ENCODE measurements at places on chromosomes 5 and 9.

- no peaks in the 10 kb centered on the region for H3K36me3 ChIP-seq
- no peak overlapping the region for H3K27ac ChIP-seq
- H3K4me1 ChIP-seq: peaks cover 4% of the 10 kb centered on the region
- H3K27me3 ChIP-seq: no peaks in the 10 kb centered on the region
- no peak overlapping the region for H3K4me3 ChIP-seq
Measured at GRCh38 chr5:73946919-73947602, 321.1 kb downstream of the ARHGEF28 start.

DNA sequence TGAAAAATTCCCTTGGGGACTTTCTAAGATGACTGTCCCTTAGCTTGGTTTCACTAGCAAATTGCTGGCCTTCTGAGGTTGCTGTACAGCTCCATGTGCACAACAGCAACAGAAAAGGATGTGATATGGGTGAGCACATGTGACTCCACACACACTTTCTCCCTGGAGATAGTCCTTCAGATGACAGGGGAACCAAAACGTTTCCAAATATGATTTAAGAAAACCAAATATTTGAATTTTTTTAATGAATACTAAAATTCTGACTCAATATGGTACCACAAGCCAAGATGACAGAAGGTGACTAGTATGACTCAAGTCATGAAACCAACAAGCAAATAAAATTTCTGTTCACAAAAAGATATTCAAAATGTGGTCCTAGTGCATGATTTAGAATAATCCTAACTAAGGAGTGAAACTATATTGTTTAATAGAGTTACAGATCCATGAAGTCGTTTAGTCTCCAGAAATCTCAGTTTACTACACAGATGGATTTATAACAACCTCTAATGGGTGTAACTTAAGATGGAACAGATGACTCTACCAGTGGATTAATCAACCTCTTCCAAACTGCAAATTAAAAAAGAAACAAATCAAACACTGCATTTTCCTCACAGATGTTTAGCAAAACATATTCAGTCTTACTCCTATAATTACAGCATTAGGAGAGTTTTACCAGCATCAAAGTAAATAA lies 144.8 kb upstream of the PIK3R1 start:
- H3K27ac ChIP-seq: no peak overlapping the region
- no peaks in the 10 kb centered on the region for H3K27me3 ChIP-seq
- H3K4me3 ChIP-seq: no peak overlapping the region
- no peaks in the 10 kb centered on the region for H3K4me1 ChIP-seq
- DNase-seq: no peak

DNA sequence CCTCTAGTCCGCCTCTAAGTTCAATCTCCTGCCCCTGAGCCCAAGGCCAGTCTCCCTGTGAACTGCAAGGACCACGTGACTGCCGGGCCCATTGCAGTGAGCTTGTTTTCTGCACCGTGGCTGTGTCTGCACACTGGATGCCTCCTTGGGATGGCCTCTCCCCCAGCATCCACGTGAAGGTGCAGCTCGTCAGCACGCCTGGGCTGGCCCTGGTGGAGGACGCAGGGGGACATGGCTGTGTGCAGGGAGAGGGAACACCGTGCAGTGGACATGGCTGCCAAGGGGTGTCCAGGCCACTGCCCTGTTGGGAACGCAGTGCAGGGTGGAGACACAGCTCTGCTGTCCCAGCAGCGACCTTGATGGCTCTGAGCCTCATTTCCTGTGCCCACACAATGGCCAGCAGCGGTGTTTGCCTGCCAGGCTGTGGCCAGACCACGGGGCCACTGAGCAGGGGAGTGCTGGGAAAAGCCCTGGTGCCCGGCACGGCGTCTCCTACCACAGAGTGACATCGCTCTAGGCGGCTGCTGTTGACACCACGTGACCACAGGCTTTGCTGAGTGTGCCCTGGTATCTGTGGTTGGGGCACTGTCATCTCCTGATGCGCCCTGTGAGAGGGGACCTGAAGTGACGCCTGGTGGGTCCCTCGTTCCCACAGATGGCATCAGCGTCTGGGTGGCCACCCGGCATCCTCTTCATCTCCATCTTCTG lies 26.9 kb upstream of the EXOC3 start:
- H3K36me3 ChIP-seq: peaks cover 6% of the 10 kb centered on the region
- no peaks in the 10 kb centered on the region for H3K27me3 ChIP-seq
- H3K4me3 ChIP-seq: no peak overlapping the region
- H3K27ac ChIP-seq: no peak overlapping the region
- H3K4me1 ChIP-seq: peaks cover 25% of the 10 kb centered on the region

GRCh38 chr9:80410106-80410505 lies 838.3 kb downstream of the TLE4 start:
- no peaks in the 10 kb centered on the region for H3K27me3 ChIP-seq
- no peak overlapping the region for H3K4me3 ChIP-seq
- no peak overlapping the region for H3K27ac ChIP-seq
- H3K36me3 ChIP-seq: no peaks in the 10 kb centered on the region
- no peaks in the 10 kb centered on the region for H3K4me1 ChIP-seq
- DNase-seq: peak; percentile 81

GRCh38 chr5:95761771-95762651 lies 30.9 kb downstream of the RHOBTB3 start:
- H3K36me3 ChIP-seq: peaks cover 6% of the 10 kb centered on the region
- H3K4me3 ChIP-seq: no peak overlapping the region
- H3K4me1 ChIP-seq: no peaks in the 10 kb centered on the region
- no peak for DNase-seq
- H3K27me3 ChIP-seq: no peaks in the 10 kb centered on the region
- H3K27ac ChIP-seq: no peak overlapping the region

- H3K4me1 ChIP-seq: peaks cover 15% of the 10 kb centered on the region
- DNase-seq: no peak
- peaks cover 8% of the 10 kb centered on the region for H3K36me3 ChIP-seq
- H3K27me3 ChIP-seq: no peaks in the 10 kb centered on the region
- H3K4me3 ChIP-seq: no peak overlapping the region
Measured at GRCh38 chr9:126886034-126886822, 25.8 kb downstream of the ZBTB34 start.

GRCh38 chr5:90932052-90932699 lies 373.6 kb downstream of the ADGRV1 start:
- DNase-seq: no peak
- no peaks in the 10 kb centered on the region for H3K27me3 ChIP-seq
- no peak overlapping the region for H3K4me3 ChIP-seq
- no peaks in the 10 kb centered on the region for H3K4me1 ChIP-seq

GRCh38 chr5:178323961-178324360 lies 91.4 kb upstream of the PHYKPL start:
- H3K36me3 ChIP-seq: no peaks in the 10 kb centered on the region
- peaks cover 22% of the 10 kb centered on the region for H3K4me1 ChIP-seq
- H3K27me3 ChIP-seq: no peaks in the 10 kb centered on the region
- no peak overlapping the region for H3K4me3 ChIP-seq

DNA sequence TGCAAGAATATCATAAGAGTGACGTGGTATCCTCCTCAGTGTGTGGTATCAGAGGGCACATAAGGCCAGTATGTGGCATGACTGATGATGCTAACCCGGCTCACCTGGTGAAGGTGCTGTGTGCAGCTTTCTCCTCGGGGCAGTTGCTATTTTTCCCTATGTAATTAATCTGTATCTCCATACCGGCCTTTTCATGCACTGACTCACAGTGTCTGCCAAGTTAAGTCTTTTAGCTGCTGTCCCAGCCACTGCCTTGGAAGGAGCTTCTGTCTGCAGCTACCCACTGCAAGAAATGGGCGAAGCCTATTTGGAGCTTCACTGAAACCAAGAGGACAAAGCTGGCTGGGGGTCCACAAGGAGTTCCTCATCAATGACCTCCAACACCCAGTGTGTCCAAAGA lies 46.0 kb downstream of the NXNL2 start:
- H3K36me3 ChIP-seq: no peaks in the 10 kb centered on the region
- no peak for DNase-seq
- peaks cover 11% of the 10 kb centered on the region for H3K4me1 ChIP-seq
- no peak overlapping the region for H3K4me3 ChIP-seq

DNA sequence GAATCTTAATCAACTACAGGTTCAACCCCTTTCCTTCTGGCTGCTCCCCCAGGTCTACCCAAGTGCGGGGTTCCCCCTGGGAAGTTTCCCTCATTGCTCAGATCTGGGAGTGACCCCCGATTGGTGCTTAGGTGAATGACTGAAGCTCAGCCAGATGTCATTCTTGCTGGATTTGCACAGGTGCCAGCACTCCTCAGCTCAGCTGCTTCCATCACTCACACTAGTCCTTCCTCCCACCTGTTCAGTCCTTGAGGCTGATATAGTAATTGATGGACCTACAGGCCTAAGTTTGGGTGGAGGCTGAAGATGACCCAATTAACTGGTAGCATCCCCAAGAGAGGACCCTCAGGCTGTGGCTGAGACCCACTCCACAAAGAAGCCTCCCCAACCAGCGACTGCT lies 32.9 kb downstream of the PRLR start:
- H3K27me3 ChIP-seq: no peaks in the 10 kb centered on the region
- no peaks in the 10 kb centered on the region for H3K36me3 ChIP-seq
- H3K4me3 ChIP-seq: no peak overlapping the region
- DNase-seq: no peak

GRCh38 chr9:86116425-86116824 lies 17.1 kb upstream of the GOLM1 start:
- no peak overlapping the region for H3K4me3 ChIP-seq
- H3K27ac ChIP-seq: peak overlapping the region; percentile 29
- H3K27me3 ChIP-seq: no peaks in the 10 kb centered on the region
- peaks cover 22% of the 10 kb centered on the region for H3K4me1 ChIP-seq
- no peak for DNase-seq

- H3K4me1 ChIP-seq: peaks cover 27% of the 10 kb centered on the region
- DNase-seq: no peak
- peaks cover 1% of the 10 kb centered on the region for H3K27me3 ChIP-seq
- H3K36me3 ChIP-seq: no peaks in the 10 kb centered on the region
- no peak overlapping the region for H3K4me3 ChIP-seq
Measured at GRCh38 chr9:132136151-132136780, 25.6 kb upstream of the NTNG2 start.

GRCh38 chr5:86461169-86461956 lies 156.4 kb upstream of the COX7C start:
- H3K27me3 ChIP-seq: no peaks in the 10 kb centered on the region
- no peak overlapping the region for H3K27ac ChIP-seq
- H3K36me3 ChIP-seq: no peaks in the 10 kb centered on the region
- DNase-seq: no peak
- no peaks in the 10 kb centered on the region for H3K4me1 ChIP-seq

DNA sequence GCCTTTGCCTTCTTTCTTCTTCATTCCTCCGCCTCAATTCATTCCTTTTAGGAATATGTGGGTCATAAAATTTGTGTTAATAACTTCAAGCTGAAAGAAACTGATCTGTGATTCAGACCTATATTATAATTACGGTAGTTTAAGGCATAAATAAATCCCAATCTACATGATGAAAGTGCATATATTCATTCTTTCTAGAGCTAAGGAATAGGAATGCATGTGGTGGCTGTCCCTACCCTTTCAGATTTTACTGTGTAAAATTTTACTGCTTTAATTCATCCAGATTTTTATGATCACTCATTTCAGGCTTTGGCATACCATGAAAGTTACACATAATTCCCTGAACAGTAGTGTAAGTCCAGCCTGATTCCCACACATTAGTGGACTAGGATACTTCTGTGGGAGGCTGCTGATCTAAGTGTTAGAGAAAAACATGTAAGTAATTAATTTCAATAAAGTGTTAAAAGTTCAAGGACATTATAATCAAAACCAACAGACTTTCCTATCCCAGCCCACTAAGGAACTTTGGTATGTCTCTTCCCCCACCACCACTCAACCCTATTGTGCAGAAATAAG lies 83.1 kb downstream of the HINT1 start:
- H3K27me3 ChIP-seq: no peaks in the 10 kb centered on the region
- no peak overlapping the region for H3K4me3 ChIP-seq
- DNase-seq: no peak
- no peaks in the 10 kb centered on the region for H3K36me3 ChIP-seq
- no peak overlapping the region for H3K27ac ChIP-seq

Data from spinal cord (tissue), 10 donors.